ENCODE measurements at places on chromosomes 3 and 15.

DNA sequence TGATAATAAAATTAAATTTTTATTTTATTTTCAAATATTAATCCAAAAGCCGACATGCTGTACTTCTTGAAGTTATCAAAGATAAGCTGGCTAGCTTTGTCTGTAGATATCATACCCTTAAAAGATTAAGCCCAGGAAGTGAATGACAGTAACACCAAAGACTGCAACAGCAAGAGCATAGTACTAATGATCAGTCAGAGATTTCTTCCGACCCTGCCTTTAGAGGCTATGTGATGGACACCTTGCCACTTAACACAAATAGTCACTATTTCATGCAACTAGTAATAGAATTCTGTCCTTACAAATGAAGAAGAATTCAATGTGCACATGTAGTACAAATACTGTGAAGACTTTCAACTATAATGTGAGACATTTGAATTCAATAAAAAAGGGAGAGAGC is 9.3 kb upstream of the MBNL1 start:
- no peak for DNase-seq

DNA sequence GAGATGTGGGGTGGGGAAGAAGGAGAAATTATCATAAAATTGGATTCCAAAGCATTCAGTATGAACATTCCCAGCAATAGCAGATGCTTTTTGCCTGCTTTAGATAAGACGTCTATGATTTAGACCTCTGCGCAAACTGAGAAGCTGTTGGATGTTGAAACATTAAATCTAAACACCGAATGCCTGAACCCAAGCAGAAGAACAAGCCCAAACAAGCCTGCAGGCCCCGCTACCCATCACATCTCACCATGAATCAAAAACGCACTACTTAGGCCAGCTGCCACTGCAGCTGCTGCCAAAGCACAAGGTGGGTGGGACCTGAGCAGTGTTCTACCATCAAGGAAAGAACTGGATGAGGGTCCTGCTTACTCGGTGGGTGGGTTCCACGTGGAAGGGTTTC is 24.4 kb upstream of the THBS1 start:
- no peak for DNase-seq

GRCh38 chr15:57339321-57339720 is 37.0 kb upstream of the CGNL1 start:
- no peak for DNase-seq

GRCh38 chr15:101104141-101104540 is 147.7 kb downstream of the CHSY1 start:
- no peak for DNase-seq

GRCh38 chr15:80093854-80094418 is 34.5 kb downstream of the ZFAND6 start:
- DNase-seq: no peak

GRCh38 chr15:101539492-101539891 is 50.0 kb upstream of the PCSK6 start:
- DNase-seq: no peak

DNA sequence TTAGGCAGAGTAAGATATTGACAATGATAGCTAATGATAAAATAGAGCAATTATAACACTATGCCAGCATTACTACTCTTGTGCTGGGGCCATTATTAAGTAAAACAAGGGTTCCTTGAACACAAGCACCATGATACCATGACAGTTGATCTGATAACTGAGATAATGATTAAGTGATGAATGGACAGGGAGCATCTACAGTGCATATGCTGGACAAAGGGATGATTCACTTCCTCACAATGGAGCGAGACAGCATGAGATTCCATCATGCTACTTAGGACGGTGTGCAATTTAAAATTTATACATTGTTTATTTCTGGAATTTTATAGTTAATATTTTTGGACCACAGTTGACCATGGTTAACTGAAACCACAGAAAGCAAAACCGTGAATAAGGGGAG is 156.6 kb downstream of the FHIT start:
- DNase-seq: no peak

DNA sequence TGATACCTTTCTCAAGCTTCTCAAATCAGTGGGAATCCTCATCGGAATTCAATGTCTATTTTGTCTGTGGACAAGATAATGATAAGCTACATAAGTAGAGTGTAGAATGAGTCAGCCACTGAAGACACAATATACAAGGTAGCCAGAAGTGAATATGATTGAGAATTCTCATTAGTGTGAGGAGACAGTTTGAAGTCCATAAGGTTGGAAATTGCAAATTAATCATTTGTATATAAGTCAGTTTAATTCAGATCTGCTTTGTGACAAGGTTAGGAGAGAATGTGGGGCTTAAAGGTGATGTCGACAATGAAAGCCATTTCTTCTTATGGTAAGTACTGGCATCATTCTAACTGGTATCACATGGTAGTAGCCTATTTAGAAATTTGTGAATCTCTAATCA is 4.2 kb downstream of the ARPP21 start:
- no peak for DNase-seq

- no peak for DNase-seq
These were observed 104.4 kb downstream of the FMN1 start for GRCh38 chr15:33089878-33090757.

GRCh38 chr15:68719672-68720071 is 101.0 kb downstream of the ANP32A start:
- no peak for DNase-seq

- no peak for DNase-seq
These were observed at the start of gene SPATA16 for GRCh38 chr3:173140986-173141385. Gene SPATA16 (minus strand): TSS chr3:173141235. CDS start chr3:173117731, 23,504 bp downstream.

- no peak for DNase-seq
These were observed 46.2 kb upstream of the FILIP1L start for GRCh38 chr3:100160521-100160920.

GRCh38 chr3:76370749-76371520 is 585.6 kb upstream of the ZNF717 start:
- DNase-seq: no peak

GRCh38 chr3:132254076-132254755 is 63.0 kb upstream of the ACP3 start:
- no peak for DNase-seq

GRCh38 chr3:11908981-11909698 is 62.5 kb upstream of the TAMM41 start:
- DNase-seq: no peak

- no peak for DNase-seq
These were observed 12.2 kb upstream of the XYLB start for GRCh38 chr3:38334142-38335055.

DNA sequence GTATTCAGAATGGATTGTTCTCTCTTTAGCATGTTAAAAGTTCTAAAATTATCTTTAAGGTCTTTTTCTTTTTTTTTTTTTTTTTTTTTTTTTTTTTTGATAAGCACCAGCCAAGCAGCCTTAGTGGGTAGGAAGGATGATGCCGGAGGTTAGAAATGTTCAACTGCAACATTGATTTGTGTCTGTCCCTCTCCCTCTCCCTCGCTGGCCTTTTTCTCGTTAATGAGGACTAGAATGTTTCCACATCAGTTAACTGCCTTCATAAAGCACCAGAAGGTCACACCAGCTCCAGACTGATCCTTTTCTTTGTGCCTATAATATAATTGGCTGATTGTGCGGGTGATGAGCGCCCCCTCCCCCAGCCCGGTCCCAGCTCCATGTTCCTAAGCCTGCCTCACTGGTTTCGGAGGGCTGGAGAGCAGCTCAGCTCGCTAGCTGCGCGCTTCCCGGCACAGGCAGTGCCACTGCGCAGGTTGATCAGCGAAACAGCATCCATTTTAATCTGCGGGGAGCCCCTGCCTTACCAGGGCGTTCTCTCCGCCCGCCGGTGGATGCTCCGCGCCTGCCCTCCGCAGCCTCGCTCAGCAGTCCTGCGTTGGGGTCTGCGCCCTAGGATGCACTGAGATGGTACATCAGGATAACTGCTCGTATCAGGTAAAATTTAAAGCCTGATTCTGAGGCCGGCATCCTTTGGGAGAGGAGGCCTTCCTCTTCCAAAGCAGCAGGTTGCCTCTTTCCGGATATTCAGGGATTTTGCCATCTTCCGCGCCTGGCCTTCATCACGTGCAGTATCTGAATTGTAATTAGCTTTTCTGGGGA is 148.9 kb upstream of the IL12A start:
- no peak for DNase-seq

DNA sequence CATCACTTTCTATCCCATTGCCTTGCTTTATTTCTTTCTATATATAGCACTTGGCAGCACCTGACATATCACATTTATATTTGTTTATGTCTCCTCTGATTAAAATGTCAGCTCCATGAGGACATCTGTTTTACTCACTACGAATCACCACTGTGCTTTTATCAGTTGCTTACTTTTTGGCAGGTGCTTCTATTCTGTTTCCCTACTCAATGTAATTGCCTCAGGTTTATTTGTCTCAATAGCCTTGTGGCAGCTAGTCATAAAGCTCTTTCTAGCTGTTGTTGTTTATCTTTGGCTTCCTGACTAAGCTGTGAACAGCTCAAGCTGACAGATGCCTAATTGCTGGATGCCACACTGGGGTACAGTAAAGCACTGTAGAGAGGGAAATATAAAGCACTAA is 85.5 kb downstream of the VPS13C start:
- DNase-seq: no peak

- DNase-seq: no peak
These were observed 314.2 kb upstream of the MCTP2 start for GRCh38 chr15:93917181-93917580.

- no peak for DNase-seq
These were observed 123.7 kb downstream of the RBPMS2 start for GRCh38 chr15:64651601-64652191.

GRCh38 chr15:68550498-68551295 is 28.1 kb upstream of the CORO2B start:
- peak; percentile 78 for DNase-seq

DNA sequence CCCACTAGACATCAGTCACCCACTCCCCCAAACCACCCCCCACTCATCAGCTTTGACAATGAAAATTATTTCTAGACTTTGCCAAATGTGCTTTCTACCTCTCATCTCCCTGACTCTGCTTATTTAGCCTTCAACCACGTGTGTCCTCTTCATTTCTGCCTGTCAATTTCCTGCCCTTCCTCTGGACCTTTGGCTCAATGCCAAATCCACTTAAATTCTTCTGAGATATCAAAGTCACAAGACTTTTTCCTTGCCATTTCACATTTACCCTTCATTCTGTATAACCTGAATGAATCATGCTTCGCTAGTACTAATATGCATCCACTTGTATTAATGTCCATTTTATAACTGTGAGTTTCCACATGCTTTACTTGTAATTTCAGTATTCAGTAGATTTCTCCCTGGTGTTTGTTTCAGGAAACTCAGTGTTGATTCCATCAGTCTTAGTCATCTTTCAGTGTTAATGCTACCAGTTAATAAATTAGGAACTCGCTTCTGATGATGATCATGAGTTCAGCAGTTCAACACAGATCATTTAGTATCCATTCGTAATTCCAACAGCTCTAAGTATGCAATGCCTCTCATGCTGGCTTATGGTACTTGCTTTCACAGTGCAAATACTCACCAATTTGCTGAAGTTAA is 128.2 kb upstream of the OSTN start:
- DNase-seq: no peak

DNA sequence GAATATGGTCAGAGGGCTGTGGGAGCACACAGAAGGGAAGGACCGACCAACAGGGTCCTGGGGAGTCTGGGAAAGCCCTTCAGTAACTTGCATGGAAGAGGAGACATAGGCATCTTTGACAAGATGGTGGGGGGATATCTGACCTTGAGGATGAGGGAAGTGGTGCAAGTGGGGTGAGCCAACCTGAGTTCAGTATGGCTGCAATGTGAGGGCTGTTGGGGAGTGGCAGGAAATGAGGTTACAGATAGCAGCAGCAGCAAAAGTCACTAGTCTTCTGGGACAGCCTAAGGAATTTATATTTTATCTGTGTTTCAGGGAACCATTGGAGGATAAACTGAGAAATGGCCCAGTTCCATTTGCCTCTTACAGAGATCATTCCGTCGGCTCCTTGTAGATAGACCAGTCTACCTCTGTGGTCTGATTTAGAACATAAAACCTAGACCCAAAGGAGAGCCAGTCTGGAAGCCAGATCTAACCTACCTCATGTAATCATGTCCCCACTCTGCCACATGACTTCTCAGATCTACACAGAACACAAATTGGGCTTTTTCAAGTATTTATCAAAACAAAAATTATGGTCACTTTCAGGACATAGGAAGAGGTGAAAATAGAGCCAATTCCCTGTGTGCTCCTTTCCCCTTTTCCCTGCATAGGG is 75.6 kb downstream of the ST6GAL1 start:
- no peak for DNase-seq

DNA sequence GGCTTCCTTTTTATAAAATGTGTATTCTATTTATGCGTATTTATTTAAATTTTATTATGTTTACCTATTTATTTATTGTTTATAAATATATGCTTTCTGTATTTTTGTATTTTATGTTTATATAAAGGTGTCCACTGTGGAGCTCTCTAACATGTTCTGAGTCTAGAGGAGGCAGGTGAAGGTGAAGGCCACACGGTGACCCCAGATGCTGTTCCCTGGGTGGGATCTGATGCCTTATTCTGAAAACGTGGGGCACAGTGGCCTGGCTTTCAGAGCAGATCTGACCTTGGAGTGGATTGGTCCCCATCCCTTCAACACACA is 104.7 kb upstream of the SLC7A14 start:
- DNase-seq: no peak

GRCh38 chr3:106839576-106840280 is 537.5 kb upstream of the CCDC54 start:
- DNase-seq: no peak

- no peak for DNase-seq
These were observed 237.6 kb downstream of the ITPR1 start for GRCh38 chr3:4730719-4731118.

DNA sequence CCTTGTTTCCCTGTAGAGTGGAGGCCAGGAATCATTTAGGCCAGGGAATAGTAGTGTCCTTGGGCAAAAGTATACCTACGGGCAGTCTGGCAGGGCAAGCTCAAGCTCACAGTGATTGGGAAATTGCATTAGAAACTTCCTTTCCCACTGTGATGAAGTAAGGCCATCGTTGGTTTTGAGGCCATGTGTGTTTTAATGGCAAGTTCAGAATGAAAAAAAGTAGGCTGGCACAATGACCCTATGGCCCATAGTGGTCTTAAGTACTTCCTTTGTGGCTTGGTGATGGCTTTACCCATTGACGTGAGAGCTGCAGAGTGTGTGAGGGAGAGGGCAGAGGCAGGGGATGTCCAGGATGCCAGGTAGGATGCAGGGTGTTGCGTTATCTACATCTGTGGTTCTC is 28.8 kb downstream of the LIMD1 start:
- DNase-seq: no peak

- no peak for DNase-seq
These were observed 107.4 kb downstream of the IGF1R start for GRCh38 chr15:98755781-98756180.

- DNase-seq: no peak
These were observed 189.7 kb upstream of the STT3B start for GRCh38 chr3:31343075-31343474.

DNA sequence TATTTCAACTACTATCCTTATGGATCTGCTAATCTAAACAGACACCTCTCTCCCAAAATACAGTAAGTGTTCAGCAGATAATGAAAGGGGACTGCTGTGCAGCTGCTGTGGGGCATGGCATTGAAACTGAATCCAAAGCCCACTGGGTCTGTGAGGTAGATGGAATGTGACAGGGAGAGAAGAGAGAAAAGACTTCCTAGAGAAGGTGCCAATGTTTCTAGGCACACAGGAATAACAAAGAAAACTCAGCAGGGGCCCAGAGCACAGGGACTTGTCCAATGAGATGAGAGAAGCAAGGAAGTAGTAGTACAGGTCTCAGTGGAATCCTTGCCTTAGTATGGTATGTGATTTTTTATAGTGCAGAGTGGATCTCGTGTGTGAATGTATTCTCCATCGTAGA is 457.8 kb downstream of the IL5RA start:
- DNase-seq: no peak

- no peak for DNase-seq
These were observed 124.7 kb downstream of the SRGAP3 start for GRCh38 chr3:9124730-9125129.

All from activated CD4-positive, CD25-positive, alpha-beta regulatory T cell treated with anti-CD3 and anti-CD28 coated beads, Interleukin-2, amount 50 U/mL, for 72 hours (primary cell).